ENCODE measurements at places on chromosomes 1 and 21.
A peak's percentile ranks its signal among the peaks of the same experiment; 100 is the strongest.

- no peak for DNase-seq
These were observed 1363.2 kb upstream of the ADGRL4 start for GRCh38 chr1:80369780-80370179.

GRCh38 chr21:17613242-17613676, 558 bp upstream of the BTG3 start:
- no peak for DNase-seq

- DNase-seq: peak; percentile 61
These were observed 2.1 kb upstream of the PEX10 start for GRCh38 chr1:2414297-2414958.

GRCh38 chr1:165369255-165369848, 12.8 kb upstream of the LMX1A start:
- peak; percentile 19 for DNase-seq

GRCh38 chr1:26677306-26678115, 18.3 kb upstream of the ARID1A start:
- no peak for DNase-seq

- DNase-seq: no peak
These were observed 12.6 kb upstream of the PLA2G2C start for GRCh38 chr1:20198918-20199317.

DNA sequence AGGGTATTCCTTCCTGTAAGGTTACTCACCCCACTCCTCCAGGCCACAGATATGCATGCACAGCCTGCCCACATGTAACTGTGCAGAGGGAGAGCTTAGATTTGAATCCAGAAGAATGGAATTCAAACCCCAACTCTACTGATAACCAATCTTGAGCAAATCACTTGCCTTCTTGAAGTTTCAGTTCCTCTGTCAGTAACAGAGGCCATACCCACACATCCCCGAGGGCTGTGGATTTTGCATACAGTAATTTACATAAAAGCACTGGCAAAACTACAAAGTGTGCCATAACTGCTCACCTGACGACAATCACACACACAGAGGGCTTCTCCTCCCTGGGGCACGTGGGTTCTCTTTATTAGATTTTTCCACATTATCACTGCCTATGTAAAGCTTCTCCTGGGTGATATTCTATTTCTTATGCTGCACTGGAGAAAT, 18.6 kb downstream of the CD247 start:
- no peak for DNase-seq

- DNase-seq: no peak
These were observed 17.0 kb downstream of the TOR1AIP2 start for GRCh38 chr1:179860652-179861051.

- no peak for DNase-seq
These were observed 43.5 kb downstream of the GBP6 start for GRCh38 chr1:89407360-89407759.

DNA sequence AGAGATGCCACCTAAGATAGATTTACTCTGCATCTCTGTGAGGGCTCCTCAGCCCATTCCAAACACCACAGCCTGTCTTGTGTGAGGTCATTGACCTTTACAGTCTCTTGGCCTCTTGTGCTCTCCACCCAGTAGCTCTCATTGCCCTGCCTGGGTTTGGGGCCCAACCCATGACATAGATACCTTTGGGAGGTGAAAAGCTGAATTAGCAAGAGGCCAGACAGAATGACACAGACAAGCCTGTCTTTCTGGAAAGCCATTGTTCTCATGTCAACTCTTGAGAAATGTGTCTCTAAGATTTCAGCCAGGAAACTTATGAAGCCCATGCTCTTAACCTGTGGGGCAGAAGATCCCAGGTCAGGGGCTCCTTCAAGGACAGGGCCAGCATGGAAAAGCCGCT, 18.4 kb upstream of the F3 start:
- DNase-seq: no peak

GRCh38 chr21:28639737-28640136, 352.9 kb downstream of the LTN1 start:
- DNase-seq: no peak

DNA sequence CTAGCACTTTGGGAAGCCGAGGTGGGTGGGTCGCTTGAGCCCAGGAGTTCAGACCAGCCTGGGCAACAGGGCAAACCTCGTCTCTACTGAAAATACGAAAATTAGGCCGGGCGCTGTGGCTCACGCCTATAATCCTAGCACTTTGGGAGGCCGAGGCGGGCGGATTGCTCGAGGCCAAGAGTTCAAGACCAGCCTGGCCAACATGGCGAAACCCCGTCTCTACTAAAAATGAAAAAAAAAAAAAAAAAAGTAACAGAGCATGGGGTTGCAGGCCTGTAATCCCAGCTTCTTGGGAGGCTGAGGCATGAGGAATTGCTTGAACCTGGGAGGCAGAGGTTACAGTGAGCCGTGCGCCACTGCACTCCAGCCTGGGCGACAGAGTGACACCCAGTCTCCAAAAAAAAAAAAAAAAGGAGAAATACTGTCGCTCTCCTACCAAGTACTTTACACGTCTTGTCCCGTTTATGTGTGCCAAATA, 724 bp upstream of the NEK2 start:
- DNase-seq: no peak

DNA sequence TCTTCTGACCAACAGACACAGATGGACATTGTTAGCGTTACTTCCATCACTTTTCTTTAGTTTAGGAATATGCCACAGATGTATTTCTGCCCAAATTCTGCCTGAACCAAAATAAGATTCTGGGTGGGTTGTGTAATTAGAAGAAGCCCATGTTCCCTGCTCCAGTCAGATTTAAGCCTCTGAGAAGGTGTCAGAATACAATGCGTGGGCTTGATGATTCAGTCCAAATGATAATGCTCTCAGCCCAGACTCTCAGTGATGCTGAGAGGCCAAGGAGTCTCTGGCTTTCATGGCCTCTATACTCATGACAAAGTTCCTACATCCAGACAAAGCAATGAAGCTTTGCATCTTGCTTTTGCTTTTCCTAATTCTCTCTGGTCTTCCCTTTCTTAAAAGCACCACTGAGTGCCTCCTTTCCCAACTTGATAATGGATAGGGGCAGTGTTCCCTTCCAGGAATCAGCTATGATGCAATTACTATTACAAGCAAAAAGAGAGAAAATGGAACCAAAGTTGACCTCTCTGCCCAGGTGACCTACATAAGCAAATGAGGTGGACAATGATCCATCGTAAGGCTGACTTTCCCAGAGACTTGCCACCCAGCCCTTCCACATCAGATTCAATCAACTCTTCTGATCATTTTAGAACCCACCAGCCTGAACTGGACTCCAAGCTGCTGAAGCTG, 8.8 kb downstream of the SEC16B start:
- no peak for DNase-seq

DNA sequence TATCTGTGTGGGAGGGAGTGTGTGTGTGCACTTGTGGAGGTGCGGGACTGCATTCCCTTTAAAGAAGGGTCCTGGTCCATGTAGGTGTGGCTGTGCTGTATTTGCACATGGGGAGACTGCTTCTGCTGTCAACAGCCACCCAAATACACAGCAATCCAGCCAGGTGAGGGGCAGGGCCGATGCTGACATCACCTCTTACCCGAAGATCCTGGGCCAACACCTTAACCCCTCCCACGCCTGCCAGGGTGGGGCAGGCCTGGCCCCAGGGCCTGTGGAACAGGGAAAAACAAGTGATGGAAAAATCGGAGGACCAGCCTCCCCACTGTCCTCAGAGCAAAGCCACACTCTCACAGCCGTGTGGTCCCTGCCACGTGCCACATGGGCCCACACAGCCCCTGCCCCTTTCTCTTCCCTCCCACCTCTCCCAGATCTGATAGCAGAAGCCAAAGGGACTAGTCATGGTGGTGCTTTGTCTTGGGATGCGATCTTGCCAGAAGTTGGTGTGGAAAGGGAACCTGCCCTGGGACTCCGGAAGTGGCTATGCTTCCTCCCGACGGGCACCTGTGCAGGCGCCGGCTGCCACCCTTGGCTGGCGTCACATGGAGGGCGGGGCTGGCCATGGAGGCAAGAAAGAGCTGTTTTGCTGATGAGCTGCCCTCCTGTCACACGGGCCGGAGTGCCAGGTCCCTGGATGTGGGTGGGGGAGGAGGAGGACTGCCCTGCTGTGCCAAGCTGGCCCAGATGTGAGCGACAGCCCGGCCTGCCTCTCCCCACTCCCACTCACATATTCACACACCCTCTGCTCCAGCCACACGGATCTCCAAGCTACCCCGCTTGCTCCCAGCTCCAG, 7.8 kb upstream of the CASZ1 start:
- DNase-seq: no peak

DNA sequence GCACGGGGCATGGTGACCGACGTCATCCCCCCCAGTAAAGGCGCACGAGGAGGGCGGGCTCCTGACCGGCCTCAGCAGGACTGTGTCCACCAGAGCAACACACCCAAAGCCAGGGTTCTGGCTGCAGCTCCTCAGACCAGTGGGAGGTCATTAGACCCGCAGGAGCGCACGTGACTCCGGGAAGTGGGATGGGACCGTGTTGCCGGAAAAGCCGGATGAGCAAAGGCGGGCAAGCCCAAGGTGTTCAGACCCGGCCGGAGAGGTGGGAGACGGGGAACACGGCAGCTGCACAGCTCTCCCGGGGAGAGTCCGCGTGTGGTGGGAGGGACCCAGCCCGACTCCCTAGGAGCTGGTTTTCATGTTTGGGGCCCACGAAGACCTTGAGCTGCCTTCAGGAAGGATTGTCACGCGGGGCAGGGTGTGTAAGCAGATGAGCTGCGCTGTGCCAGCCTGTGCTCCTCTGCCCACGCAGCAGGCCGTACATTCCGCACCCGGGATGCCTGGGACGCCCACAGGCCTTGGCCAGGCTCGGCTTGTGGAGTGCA, 20.6 kb upstream of the TRAPPC10 start:
- no peak for DNase-seq

DNA sequence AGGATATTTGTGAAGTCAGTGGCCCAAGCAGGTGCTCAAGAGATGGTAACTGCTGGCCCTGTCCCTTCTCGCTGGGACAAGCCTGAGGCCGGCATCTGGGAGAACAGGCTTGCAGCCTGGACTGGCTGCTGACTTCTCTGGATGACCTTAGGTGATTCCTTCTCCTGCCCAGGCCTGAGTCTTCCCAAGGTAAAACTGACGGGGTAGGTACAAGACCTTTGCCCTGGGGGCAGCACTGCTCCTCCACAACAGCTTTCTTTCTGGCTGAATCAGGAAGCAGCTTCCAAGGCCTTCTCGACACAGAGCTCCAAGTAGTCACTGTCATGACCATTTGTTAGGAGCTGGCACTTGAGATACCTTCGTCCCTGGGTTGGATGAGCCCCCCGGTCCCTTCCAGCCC, 59.6 kb downstream of the DMRTB1 start:
- DNase-seq: no peak

- no peak for DNase-seq
These were observed 111.1 kb downstream of the COP1 start for GRCh38 chr1:176096015-176096414.

DNA sequence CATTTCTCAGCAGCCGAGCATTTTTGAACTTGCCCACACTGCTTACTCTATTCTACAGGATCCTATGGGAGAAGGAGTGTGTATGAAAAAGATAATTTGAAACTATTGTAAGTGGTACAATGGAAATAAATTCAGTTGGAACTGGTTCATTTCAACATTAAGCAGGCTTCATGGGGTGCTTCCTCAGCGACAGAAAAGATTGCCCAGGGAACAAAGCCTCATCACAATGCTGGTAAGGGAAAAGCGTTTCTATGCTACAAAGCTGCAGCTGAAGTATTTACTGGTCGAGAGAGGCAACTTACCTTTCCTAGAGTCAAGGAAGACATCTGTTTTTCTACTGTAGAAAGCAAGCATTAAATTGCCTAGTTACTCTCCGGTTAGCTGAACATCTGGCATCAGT, 568.2 kb upstream of the ZP4 start:
- DNase-seq: no peak

GRCh38 chr1:32223683-32224082, 1.5 kb downstream of the EIF3I start:
- no peak for DNase-seq

GRCh38 chr21:36310016-36310415, 10.0 kb upstream of the MORC3 start:
- DNase-seq: no peak

DNA sequence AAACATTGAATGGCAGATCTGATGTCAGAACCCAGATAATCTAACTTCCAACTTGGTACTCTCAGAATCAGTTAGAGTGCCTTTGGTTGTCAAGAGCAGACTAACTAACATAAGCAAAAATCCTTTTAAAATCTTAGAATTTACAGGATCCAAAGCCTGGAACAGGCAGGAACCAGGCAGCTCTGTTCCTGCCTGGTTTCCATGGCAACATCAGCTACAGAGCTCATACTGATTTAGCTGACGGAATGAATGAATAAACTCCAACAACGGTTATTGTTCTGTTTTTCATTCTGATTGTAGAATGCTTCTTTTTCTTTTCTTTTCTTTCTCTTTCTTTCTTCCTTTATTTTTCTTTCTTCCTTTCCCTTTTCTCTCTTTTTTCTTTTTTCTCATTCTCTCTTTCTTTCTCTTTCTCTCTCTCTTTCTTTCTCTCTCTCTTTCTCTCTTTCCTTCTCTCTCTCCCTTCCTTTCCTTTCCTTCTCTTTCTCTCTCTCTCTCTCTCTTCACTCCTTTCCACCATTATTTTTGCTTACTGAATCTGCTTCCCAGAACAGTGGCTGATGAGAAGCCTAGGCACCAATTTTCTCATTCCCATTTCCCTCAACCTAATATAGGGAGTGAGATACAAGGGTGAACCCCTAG, 121.6 kb downstream of the RGS7 start:
- DNase-seq: no peak

DNA sequence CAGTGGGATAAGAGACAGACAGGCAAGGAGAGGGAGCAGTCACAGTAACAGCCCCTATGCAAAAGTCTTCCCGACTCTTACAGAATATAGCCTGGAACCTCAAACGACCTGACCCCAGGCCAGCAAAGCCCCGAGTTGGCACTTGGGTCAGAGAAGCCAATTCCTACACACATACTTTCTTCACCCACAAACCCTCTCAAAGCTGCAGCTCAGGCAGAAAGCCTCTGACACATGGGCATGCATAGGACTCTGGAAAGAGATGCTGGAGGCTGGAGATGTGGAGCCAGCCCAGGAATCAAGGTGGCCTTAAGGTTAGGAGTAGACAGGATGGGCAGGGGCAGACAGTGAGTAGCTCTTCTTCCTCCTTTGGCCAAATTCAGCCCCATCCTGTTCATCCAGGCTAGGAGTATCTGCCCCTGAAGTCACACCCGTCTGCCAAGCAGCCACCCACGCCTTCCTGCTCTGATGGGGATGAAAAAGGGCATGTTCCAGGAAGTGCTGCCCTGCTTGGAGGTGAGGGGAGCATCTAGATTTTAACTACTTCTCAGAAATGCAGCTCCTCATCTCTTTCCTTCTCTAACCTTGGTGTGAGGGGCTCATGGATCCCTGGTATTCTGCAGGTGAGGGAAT, 7.8 kb downstream of the SLC41A1 start:
- DNase-seq: no peak

GRCh38 chr1:85940656-85941306, 215.8 kb downstream of the COL24A1 start:
- no peak for DNase-seq

DNA sequence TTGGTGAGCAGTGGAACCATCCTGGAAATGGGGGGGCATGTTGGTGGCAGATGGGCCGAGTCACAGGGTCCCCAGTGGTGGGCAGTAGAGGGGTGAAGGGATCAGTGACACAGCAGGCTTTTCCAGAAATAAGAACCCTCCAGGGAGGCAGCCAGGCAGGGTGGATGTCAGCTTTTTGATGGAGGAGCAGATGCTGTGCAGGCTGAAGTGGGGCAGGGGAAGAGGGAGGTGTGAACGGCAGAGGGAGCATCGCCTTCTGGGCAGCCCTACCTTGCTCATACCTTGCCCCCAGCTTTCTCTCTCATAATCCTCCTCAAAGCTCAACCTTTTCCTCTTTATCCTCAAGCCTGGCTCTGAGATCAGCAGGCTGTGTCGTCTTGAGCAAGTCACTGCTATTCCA, 131.8 kb upstream of the IPO9 start:
- no peak for DNase-seq

- no peak for DNase-seq
These were observed 6.7 kb upstream of the WASF2 start for GRCh38 chr1:27496604-27497155.
